ENCODE measurements at places on chromosomes 4 and X.

DNA sequence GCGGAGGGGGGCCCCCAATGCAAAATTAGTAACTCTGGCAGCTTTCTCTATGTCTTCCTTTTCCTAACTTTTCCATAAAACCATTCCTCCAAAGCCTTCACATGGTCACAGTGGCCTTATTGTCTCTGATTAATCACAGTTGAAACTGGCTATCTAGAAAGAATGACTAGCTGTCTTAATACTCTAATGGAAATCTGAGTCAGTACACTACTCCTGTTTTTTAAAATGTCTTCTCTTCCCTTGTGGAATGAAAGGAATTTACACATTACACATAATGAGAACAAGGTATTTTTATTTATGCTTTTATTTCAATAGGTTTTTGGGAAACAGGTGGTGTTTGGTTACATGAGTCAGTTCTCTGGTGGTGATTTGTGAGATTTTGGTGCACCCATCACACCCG is 66.3 kb upstream of the PUDP start:
- DNase-seq, result no peak

DNA sequence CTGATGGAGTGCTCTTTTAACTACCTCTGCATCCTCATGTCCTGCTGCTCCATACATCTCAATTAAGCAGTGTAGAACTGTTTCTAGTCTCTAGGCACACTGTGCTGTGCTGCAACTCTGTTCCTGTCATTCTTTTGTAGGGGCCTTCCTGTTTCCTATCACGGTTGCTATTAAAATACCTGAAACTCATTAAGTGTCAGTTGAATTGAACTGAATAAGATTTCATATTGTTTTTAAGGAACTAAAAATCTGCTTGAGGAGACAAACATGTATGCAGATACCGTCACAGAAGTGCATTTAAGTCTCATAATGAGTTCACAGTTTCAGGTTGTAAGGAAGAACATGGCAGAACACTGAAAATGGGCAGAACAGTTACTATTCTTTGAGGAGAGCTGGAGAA is 170.1 kb downstream of the LARP7 start:
- no peak for DNase-seq

DNA sequence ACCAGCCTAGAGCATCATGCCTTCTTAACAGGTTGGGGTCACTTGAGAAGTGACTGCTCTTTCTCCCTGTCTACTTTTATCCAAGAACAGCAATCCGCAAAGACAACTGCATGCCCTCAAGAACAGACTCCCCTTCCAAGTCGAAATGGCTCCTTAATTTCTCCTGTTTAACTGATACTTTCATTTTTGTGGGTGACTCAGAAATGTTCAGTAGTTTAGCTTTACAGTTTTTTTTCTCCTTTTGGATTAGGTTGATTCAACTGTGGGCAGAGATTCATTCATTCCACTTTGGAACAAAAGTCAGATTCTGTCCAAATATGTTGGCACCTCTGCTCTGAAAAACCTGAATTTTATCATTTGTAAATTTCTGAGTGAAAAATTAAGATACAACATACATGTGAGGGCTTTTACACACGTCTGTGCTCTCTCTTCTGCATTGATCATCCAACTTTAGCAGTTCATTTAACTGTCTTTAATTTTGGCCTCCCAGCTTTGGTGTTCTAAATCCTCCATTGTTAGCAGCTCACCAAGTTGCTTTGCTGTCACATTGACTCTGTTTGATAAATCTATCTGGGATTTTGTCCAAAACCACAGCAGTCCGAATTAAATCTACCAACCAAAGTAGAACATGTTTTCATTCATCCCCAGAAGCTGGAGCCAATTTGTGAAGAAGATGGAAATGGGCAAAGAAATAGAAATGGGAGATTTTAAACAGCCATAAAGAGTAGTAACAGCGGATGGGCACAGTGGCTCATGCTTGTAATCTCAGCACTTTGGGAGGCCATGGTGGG is 50.0 kb downstream of the HOPX start:
- DNase-seq, result no peak

DNA sequence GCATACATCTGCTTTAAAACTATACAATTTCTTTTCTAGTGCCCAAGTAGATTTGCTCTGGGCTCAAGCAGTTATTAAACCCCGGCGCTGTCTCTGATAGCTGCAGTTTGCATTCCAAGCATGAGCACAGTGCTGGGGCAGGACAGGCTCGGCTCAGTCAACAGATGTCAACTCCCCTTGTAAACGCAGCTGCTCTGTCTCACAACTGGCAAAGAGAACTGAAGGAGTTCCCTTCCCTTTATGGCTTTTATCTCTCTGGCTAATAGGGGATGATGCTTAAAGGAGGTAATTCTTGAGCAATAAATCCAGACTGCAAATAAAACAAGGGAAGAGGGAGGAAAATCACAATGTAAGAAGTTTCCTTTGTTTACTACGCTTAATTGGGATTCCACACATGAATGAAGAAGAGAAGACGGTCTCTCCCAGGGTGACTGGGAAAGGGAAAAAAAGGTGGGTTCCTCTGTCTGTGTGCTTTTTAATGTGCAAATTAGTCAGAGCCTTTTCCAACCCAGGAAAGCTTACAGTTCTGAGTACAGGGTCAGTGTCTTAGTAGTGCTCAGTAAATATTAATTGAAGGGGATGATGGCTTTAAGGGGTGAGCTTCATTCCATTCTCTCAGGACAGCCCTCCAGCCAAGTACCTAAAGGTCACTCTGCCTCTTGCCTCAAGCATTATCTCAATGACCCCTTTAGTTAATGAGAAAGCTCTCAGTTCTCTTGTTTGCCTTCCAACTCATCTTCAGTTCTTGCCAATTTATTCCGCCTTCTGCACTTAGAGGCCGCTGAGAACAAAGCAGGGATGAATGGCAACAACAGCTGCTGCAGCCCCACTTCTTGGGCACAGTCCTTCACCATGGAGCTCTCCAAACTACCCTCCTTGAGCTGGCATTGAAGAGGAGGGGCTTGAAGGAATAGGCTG is 155.7 kb upstream of the JADE1 start:
- DNase-seq, result peak; percentile 59

DNA sequence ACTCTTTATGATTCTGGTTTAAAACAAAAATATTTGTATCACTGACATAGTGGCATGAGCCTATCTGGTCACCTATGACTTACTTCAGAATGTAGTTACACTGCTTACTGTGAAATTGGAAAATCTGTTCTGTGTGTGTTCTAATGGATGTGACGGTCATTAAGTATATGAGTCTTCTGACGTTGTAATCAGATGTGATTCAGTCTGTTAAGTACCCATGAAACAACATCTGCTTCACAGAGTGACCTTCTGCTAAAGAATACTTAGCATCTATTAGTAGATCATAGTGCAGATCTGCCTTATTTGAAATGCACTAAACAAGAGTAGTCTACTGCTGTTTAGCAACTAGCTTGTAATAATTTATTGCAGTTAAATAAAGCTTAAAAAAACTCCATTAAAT is 317.1 kb downstream of the DCTD start:
- DNase-seq, result no peak

DNA sequence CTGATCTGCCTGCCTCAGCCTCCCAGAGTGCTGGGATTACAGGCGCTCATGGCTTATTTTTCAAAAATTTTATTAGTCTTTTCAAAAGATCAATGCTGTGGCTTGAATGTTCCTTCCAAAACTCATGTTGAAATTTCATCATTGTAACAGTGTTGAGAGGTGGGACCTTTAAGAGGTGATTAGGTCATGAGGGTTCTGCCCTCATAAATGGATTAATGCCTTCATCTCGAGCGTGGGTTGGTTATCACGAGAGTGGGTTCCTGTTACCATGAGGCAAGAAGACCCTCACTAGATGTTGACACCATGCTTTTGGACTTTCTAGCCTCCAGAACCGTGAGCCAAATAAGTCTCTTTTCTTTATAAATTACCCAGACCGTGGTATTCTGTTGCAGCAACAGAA is 30.3 kb downstream of the EIF2S3 start:
- DNase-seq, result no peak

All from mesothelial cell of epicardium (in vitro differentiated cells).